Stimulated activated CD8-positive, alpha-beta memory T cell treated with anti-CD3 and anti-CD28 coated beads, Interleukin-2, amount 100 ng/mL, for 1 hour (primary cell): ENCODE measurements at places on chromosomes 6 and 20.

- no peak for DNase-seq
Measured at GRCh38 chr6:146887447-146888077, 288.8 kb downstream of the ADGB start.

- DNase-seq: no peak
Measured at GRCh38 chr6:118650582-118651281, 659 bp downstream of the CEP85L start.

DNA sequence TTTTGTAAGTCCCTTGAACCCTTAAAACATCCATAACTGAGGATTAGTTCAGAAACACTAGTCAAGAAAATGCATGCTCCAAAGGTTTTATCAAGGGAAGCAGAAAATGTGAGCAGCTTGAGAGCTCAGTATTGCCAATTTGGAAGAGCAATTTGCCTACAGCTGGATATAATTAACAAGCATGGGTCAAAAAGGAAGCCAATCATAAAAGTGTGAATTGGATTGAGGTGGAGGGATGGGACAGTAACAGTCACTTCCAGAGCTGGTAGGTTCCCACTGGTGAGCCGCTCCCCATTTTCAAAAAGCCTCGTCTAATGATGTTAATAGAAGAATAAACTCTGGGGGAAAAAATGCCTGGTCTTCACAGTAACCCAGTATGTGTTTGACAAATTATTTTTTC lies 5.0 kb upstream of the PTPRK start:
- no peak for DNase-seq

DNA sequence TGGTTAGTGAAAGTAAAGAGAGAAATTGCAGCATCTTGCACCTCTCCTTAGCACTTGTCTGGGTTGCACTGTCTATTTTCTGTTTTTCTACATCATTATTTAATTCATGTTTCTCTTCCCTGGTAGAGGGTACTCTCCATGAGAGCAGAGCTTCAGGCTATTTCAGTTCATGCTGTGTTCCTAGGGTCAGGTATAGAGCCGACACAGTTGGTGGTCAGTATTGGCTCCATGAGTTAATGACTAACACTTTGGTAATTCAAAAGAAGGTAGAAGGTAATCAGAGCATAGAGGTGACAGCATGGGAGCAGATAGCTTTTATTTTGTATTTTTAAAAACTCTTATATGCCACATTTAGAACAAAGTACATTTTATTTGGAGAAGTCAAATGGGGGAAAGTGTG lies 42.7 kb downstream of the RIMS1 start:
- no peak for DNase-seq

DNA sequence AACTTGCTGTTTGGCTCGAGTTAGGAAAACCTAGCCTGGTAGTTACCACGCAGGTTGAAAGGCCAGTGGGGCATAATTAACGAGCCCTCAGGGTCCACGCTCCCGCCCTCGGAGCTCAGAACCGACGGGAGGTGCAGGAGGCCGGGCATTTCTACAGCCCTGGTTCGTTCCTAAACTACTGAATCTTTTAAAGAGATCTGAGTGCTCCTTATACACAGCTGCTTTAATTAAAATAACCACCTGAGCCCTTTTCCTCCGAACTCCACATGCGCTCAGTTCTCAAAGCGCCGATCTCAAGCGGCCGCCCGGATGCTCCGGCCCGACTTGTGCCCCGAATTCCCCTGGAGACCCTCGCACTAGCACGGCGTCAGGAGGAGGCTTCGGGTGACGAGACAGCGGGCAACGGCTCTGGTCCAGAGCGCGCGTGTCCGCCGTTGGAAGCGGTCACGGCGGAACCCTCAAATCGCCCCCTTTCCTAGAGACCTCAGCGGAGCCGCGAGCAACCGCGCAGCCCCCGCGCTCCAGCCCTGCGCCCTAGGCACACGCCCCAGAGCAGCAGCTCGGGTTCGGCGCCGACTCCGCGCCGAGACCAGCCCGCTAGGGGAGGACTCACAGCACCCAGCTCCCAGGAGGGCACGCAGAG lies 397 bp downstream of the WDR27 start:
- DNase-seq: no peak

DNA sequence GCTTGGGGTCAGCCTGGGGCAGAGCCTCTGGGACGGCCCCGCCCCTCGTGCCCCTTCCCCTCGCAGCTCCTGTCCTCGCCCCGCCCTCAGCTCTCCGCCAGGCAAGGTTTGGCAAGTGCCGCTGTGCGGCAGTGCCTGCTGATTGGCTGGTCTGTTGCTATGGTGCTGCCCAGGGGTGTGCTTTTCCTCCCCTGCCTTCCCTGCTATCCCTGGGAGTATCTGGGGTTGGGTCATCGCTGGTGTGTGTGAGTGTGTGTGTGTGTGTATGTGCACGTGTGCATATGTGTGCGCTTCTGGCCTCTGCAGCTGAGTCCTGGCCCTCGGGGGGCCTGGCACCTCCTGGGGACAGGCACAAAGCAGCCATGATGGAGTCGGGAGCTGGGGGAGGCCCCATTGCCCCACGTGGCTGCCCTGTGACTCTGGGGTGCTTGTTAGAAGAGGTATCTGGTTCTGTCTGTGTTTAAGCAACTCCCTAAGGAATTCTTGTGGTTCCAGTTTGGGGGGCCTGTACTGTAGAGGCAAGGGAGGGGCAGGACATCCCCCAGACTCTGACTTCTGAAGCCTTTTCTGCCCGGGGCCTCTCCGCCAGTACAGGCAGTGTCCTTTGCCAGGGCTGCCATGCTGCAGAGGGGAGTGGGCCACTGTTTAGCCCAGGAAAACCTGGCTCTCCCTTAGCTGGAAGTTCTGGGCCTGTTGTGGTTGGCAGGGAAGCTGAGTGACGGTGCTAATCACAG lies 6.9 kb downstream of the RTEL1 start:
- no peak for DNase-seq

GRCh38 chr6:85576476-85576875 lies 17.2 kb downstream of the SNX14 start:
- DNase-seq: no peak

GRCh38 chr6:496649-497048 lies 105.1 kb downstream of the IRF4 start:
- DNase-seq: no peak

GRCh38 chr6:167580619-167580911 lies 246.1 kb upstream of the AFDN start:
- DNase-seq: no peak

GRCh38 chr6:170034294-170034693 lies 256.6 kb downstream of the DLL1 start:
- DNase-seq: no peak

DNA sequence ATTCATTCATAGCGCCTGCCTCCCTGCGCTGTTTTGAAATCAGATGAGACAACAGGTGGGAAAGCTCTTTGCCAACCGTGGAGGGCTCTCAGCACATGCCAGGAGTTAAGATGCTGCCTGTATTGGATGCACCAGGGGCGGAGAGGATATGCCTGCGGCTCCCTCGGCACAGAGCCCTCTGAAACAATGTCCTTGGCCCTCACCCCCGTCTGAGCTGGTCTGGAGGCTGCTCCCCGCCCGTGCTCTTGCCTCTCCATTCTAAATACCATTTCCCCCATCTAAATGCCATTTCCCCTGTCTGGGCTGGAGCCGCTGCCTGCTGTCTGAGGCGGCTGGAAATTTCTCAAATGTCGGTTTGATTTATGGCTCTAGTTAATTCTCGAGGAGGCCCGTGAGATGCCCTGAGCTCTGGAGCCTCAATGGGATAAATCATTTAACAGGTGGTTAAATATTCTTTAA lies 50.8 kb upstream of the MLN start:
- DNase-seq: no peak

GRCh38 chr20:428658-429200 lies 20.6 kb downstream of the RBCK1 start:
- no peak for DNase-seq

DNA sequence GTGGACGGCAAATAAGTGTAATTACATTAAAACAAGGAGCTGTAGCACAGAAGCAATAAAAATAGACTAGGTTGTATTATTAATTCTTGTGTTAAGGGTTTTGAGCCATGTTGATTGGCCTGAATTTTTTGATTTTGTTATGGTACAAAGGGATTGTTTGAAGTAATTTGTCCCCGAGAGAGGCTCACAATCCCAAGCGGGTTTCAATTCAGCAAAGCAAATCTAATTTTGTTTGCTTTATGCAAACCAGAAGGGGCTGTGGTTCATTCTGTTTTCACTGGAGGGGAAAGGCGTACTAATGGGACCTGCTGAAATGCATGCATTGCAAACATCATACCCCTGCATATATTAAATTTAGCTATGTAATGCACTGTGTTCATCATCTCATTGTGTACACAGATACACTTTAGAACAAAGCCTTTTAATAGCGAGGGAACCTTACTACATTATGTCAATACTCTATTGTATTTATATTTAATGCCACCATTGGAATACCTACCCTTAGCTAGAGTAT lies 379.5 kb upstream of the POU3F2 start:
- no peak for DNase-seq

DNA sequence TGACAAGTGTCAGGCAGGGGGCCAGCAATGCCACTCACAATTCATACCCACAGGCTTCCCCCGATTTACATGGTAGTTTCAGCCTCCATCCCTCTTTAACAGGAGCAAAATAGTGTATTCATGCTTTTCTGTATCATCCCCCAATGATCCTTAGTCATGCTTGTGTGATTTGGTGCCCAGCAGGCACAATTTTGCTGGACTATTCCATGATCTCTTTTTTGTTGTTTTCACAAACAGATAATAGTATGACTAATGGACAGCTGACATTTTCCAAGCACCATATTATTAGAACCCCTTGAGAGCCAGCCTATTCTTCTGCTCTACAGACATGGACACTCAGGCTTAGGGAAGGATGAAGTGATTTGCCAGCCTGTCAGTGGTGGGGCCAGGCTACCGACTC lies 128.2 kb upstream of the RIPOR2 start:
- no peak for DNase-seq

GRCh38 chr6:45003387-45003786 lies 324.7 kb upstream of the RUNX2 start:
- DNase-seq: no peak

- DNase-seq: no peak
Measured at GRCh38 chr6:218153-219018, 73.9 kb upstream of the DUSP22 start.

- DNase-seq: no peak
Measured at GRCh38 chr6:120938164-120938875, 396.0 kb downstream of the TBC1D32 start.

GRCh38 chr6:2876210-2877056 lies 26.7 kb downstream of the SERPINB9 start:
- no peak for DNase-seq

GRCh38 chr6:137019476-137020272 lies 25.1 kb downstream of the IL20RA start:
- no peak for DNase-seq

DNA sequence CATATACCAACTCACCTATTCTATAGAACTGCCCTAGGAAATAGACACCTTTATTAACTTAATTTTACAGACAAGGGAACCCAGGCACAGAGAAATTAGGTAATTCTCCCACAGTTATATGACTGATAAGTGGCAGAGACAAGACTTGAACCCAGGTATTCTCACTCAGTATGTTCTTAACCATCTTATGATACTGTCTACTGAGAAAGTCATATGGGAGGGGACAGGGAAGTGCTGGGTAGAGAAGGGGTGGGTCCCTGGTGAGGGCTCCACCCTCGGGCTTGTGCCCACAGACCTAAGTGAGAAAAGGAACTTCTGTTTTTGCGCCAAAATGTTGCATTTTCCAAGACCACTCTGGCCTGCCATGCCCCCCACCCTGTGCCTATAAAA lies 123.5 kb downstream of the RNF144B start:
- no peak for DNase-seq

DNA sequence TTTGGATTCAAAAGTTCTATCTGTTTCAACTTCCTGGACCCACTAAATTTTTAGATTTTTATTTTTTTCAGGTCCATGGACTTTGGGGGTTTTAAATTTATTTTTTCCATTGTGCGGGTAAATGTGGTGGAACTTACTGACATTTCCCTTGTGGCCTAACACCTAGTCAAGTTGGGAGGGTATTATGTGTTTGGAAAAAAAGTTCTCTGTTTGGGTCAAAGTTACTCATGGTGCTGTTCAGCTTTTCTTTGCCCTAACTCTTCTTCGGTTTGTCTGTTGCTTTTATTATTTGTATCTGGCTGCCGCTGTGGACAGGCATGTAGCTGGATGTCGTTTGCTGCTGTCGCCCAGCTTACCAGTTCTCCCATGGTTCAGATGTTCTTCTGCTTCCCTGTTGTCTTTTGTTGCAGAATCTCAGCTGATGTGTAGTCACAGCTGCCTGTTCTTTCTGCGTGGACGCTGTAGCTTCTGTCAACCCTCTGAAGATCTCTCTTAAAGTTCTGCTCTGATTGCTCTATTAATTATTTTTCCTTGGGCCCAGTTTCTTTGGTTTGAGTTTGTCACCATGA lies 7.9 kb downstream of the IGF2R start:
- no peak for DNase-seq

DNA sequence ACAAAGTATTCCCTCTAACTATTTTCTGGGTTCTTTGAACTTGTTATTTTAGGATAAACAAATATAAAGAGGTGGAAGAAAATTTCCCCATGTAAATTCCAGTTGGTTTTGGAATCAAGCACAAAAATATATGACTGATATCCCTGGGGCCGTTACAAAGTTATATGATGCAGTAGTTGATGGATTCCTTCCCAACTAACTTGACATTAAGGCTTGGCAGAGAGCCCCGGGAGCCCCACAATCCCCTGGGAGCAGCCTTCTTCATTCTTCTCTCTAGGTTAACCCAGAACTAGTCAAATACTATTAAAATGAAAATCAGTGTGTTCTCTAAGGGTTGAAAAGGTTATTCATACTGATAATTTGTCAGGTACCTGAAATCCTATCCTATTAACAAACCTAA lies 508.9 kb upstream of the SOX4 start:
- DNase-seq: no peak

DNA sequence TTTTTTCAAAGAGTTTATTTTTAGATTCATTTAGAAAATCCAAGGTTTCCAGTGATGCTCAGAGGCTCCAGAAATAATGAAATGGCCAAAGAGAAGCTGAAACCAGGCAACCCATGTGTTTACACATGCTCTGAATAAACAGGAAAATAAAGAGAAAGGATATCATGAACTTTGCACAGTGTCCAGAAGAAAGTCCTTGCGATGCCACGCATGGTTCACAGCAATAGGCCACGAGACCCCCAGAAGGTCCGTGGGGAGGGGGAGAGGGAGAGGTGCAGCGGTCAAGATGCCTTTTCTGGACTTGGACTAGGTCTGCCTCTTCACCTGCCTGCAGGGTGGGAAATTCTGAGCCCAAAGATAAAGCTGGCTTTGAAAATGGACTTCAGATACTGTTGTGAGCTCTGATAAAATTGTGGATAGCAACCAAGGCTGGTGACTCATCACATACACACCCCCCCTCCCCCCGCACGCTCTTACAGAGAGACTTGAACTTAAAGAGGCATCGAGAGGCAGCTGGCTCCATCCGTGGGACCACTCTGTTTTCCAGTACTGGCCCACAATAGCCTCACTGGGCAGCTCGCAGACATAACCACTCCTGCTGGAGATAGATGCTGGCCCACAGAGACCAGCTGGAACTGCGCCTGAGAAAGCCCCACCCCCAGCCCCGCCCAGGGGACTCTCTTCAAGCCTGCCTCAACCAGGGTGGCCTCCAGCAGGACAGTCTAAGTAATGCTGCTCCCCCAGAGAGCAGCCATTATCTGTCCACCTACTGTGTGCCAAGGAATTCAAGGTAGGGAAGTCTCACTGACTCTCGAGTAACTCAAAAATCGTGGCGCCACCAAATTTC lies 21.2 kb upstream of the NFATC2 start:
- DNase-seq: no peak
